Right ventricle myocardium superior (tissue), 1 donor: ENCODE measurements at places on chromosomes 11 and 22.

DNA sequence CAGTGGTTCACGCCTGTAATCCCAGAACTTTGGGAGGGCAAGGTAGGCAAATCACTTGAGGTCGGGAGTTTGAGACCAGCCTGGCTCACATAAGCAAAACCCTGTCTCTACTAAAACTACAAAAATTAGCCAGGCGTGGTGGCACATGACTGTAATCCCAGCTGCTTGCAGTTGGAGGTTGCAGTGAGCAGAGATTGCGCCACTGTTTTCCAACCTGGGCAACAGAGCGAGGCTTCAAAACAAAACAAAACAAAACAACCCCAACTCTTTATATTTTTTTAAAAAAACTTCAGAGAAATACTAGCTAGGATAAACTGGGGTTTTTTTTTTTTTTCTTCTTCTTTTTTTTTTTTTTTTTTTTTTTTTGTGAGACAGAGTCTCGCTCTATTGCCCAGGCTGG is 31.8 kb upstream of the RAPSN start:
- DNase-seq = no peak

- DNase-seq = no peak
These were observed 72.3 kb upstream of the POU2AF2 start for GRCh38 chr11:111173221-111173620.

DNA sequence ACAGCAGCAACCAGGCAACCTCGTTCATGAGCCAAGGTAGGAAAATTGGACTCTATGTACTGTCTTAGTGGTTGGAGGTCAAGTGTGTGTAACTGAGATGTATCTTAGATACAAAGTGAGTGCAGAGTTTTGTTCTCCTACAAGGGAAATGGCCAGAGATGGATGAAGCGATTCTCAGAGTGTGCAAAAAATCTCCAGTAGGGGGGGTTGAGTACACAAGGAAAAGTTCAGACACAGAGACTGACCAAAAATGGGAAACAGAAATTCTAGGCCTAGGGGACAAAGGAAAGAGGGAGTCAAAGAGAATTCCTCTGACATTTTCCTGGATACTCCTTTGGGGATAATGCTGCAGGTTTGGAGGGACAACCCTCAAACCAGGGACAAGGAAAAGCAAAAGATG is 38.2 kb upstream of the OR5AK2 start:
- DNase-seq = no peak

- peak; percentile 86 for DNase-seq
These were observed 925 bp upstream of the KCNJ11 start for GRCh38 chr11:17389211-17389956.

DNA sequence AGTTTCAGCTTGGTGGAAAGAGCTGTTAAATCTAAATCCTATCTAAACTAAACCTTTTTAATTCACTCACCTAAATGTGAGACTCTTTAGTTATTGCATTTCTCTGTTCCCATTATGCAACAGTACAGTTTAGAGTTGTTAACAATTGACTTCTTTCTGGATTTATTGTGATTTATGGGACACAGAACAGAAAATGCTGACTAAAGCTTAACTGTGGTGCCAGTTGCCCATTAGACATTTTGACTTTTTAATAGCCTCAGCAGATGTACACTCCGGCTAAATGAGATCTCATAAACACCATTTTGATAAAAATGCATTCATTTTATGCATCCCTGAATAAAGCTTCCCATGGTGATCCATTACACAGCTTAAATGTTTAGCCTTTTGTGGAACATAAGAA is 356.6 kb downstream of the CASP12 start:
- DNase-seq = no peak

DNA sequence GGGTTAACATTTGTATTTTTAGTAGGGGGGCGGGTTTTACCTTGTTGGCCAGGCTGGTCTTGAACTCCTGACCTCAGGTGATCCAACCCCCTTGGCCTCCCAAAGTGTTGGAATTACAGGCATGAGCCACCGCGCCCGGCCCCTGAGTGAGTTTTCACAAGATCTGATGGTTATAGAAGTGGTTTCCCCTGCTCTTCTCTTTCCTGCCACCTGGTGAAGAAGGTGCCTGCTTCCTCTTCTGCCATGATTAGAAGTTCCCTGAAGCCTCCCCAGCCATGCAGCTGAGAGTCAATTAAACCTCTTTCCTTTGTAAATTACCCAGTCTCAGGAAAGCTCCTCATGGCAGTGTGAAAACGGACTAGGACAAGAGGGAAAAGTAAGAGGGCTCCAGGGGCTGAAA is 259.1 kb upstream of the PLET1 start:
- DNase-seq = no peak

DNA sequence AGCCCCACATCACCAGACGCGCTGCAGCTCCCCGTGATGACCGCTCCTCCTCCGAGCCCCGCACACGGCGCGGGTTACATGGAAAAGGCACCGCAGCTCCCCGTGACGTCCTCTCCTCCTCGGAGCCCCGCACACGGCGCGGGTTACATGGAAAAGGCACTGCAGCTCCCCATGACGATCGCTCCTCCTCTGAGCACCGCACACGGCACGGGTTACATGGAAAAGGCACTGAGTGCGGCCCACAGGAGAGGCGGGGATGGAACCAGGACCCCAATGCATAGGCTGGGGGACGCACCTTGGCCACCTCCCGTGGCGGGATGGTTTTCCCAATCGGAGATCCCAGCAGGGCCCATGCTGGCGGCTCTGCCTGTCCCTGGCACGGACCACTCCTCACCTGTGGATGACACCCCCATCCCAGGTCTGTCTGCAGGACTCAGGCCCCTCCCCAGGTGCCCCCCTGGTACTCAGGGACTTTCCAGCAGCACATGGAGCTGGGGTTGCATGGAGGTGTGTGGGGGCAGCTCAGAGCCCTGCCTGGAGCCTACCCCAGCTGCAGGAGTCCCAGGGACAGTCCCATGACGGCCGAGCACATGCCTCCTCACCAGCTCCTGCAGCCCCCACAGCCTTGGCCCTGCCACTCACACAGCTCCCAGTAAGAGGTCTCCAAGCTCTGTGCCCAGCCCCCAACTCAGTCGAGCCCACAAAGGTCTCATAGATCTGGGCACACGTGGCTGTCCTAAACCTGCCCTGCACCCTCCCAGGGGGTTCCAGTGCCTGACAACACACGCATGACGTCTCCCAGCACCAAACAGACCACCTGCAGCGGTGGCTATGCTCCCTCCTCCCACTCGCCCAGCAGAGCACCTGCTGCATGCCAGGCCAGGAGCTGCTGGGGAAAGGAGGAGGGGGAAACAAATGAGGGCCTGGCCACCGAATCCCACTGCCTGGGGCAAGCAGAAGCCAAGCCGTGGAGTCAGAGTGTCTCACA is 166.6 kb downstream of the BRD1 start:
- DNase-seq = no peak

DNA sequence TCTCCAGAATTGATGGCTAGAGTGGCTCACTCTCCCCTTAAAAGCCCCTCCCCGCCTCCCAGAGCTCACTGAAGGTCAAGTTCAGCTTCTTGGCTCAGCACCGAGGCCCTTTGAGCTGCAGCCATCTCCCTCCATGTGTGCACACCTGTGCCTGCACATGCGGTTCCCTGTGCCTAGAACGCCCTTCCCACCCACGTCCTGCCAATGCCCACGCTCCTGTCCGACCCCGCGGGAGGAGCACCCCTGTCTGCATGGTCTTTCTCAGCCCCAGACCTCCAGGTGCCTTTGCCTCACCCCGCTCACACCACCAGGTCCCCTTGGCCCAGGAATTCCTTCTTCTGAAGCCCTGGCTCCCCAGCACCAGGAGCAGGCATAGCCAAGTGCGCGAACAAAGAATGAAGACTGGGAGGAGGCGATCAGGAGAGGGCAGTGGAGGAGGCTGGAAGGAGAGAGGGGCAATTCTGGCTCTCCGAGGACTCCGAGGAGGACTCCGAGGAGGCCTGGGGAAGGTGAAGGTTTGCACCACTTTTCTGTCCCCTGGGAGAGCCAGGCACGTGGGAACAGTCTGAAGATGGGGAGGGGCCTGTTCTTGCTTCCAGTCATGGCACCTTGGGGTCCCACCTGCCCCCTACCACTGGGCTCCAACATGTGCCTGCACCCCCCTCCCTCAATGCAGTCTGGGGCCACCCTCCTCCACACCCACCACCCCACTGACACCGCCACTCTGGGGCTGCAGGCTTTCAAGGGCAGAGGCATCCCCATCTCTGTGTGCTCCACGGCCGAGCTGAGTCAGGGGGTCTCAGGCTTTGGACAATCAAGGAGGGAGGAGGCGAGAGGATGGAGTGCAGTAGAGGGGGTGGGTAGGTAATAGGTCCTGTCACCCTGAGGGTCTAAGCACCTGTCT is 17.7 kb downstream of the IGF2 start:
- peak; percentile 20 for DNase-seq

DNA sequence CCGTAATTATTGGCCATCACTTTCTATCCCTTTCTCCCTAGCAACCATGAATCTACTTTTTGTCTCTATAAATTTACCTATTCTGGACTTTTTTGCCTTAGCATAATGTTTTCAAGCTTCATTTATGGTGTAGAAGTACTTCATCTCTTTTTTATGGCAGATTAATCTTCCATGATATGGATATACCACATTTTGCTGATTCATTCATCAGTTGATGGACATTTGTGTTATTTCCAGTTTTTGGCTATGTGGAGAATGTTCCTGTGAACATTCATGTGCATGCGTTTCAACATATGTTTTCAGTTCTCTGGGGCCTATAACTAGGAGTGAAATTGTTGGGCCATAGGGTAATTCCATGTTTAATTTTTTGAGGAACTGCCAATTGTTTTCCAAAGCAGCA is 12.8 kb downstream of the CAPN1 start:
- no peak for DNase-seq

- no peak for DNase-seq
These were observed 52.9 kb downstream of the GAB4 start for GRCh38 chr22:16955081-16955480.

DNA sequence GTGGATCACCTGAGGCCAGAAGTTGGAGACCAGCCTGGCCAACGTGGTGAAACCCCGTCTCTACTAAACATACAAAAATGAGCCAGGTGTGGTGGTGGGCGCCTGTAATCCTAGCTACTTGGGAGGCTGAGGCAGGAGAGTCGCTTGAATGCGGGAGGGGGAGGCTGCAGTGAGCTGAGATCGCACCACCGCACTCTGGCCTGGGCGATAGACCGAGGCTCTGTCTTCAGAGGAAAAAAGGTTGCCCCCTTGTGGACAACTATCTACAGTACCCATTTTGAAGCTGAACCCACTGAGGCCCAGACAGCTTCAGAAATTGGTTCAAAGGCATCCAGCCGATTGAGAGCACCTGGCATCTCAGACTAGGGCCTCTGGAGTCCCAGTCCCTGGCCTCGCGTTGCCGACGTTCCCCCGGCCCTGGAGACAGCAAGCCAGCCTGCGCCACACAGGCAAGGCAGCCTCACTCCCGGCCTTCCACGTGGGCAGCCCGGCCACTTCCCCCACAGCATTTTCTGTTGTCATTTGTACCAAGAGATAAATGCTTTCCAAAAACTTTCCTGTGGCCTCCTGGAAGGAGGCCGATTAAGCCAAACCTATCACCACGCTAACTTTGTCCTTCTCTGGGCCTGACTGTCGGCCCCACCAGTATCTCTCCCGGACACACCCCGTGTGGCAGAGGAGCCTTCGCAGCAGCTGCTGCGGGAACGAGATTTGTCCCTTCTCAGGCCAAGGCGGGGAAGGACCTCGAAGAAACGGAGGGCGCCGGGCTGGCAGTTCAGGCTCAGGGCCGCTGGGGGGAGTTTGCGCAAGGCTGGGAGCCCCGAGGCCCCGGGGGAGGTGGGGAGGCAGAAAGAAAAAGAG is 82.8 kb downstream of the FLI1 start:
- DNase-seq = peak; percentile 83

DNA sequence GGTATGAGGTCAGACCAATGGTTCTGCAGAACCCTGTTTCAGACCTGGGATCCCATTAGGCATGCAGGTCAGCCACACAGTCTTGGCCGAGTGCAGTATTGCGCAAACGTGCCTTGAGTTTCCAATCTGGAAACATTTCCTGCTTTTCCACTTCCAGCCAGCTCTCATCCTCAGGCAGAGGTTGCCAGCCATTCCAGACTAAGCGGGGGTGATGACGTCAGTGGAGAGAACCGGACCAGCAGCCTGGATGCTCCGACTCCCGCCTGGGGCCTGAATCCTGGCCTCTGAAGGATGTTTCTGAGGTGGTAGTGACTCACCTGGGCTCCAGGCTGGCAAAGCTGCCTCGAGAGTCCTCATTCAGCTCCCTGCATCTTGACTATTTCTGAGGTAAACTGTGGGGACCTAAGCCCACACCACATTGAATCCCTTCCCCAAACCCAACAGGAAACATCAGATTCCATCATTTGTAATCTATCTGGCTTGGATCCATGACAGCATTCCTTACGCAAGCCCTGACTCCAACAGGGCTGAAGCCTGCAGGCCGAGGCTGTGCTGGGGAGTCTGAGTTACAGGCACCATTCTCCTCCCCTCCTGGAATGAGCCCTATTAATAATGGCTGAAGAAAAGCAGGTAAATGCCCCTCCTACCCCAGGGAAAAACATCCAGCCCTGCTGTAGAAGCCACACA is 83.0 kb downstream of the ABTB2 start:
- peak; percentile 88 for DNase-seq

GRCh38 chr22:21041937-21042336 is 3.8 kb upstream of the LRRC74B start:
- no peak for DNase-seq

- no peak for DNase-seq
These were observed 47.8 kb upstream of the ALX4 start for GRCh38 chr11:44357711-44358110.

DNA sequence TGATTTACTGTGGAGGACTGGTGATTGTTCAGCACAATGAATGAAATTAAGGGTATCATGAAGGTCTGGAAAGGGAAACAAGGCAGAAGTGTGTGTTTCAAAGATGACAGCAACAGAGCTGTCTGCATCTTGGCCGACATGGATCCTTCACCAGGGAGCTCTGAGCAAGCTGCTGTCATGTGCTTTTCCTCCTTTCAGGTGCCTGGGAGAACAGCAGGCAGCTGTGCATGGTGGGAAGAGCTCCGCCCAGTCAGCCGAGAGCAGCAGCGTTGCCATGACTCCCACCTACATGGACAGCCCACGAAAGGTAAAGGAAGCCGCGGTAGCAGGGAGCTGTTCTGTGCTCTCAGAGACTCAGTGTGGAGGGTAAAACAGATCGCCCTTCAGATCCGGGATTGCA is 87.1 kb upstream of the YWHAH start:
- DNase-seq = no peak
